ENCODE measurements at places on chromosomes 6 and 20. TPM values are rescaled to one million over a fixed set of nuclear protein-coding genes. Genes with fewer than 3 reads are reported as not detected.
A peak's percentile ranks its signal among the peaks of the same experiment; 100 is the strongest.

DNA sequence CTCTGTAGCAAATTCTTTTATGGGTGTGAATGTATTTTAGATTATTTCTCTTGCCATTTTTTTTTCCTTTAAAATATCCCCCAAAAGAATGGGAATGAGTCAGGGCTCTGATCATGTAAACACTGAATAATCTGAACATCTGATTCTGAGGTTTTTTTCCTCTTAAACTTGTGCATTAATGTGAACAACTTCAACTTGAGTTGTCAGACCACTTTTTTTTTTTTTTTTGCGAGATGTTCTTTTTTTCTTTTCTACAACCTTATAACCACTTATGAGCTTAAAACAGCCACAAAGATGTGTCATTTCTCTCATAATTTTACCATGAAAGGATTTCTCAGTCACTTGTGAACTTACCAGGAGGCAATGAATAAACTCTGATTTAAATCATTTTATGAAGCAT is 85.3 kb downstream of the TBC1D7 start:
- H3K4me3 ChIP-seq = no peak overlapping the region
- H3K4me1 ChIP-seq = peaks cover 3% of the 10 kb centered on the region
- DNase-seq = no peak
- no peaks in the 10 kb centered on the region for H3K36me3 ChIP-seq

DNA sequence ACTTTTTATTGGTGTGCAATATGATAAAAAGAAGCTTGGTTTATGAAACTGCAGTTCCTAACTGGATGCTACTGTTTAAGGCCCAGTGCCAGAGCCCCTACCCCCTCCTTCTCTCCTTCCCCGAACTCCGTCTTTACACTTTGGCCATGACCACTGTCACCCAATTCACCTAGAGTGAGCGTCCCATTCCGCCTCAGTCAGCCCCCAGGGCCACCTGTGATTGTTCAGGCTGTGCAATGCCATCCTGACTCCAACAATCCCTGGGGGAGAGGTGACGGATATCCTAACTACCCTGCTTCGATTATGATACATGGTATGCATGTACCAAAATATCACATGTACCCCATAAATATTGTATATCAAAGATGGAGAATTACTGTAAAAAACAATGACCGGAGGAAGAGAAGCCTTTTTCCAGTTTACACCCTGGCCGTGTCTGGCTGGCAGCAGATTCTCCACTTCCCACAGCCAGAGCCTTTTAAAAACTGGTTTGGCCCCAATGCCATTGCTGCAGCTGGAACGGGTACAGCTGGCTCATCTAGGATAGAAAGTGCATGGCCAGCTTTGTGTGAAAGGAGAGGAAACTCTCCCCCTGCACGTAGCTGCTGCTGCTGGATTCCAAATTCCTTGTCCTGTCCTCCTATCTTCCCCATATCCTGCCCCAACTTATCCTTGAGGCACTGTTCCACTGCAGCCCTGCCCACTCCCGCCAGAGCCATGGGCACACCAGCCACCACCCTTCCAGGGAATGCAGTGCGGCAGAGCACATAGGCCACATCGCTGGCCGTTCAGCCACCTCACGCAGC is 99.7 kb downstream of the JPH2 start:
- H3K27me3 ChIP-seq = no peaks in the 10 kb centered on the region
- peaks cover 10% of the 10 kb centered on the region for H3K4me1 ChIP-seq
- no peak for DNase-seq
- H3K27ac ChIP-seq = no peak overlapping the region

- H3K4me3 ChIP-seq = no peak overlapping the region
- H3K27ac ChIP-seq = no peak overlapping the region
- H3K36me3 ChIP-seq = no peaks in the 10 kb centered on the region
- peaks cover 23% of the 10 kb centered on the region for H3K4me1 ChIP-seq
- H3K27me3 ChIP-seq = no peaks in the 10 kb centered on the region
Observed at GRCh38 chr6:56764081-56764566, 121.4 kb upstream of the DST start.

GRCh38 chr6:65126667-65127066 is 580.4 kb downstream of the EYS start:
- H3K4me3 ChIP-seq = no peak overlapping the region
- H3K27ac ChIP-seq = no peak overlapping the region
- no peak for DNase-seq
- no peaks in the 10 kb centered on the region for H3K27me3 ChIP-seq

DNA sequence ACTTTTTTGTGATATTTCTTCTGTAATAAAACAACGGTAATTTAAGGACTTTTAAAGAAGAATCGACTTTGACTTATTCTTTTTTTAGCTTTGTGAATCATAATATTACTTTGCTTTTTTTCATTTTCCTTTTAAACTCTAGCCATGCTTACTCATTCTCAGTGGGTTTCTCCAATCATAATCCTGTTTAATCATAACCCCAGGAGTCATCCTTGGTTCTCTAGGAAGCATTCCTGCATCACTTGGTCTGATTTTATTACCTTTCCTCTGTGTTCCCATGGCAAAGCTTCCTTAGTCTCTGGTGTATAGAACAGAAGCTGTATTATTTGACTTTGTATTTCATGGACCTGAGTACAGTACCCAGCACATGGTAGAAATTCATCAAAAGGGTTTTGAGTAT is 223.5 kb downstream of the CDKAL1 start:
- H3K4me1 ChIP-seq = no peaks in the 10 kb centered on the region
- no peak overlapping the region for H3K27ac ChIP-seq
- DNase-seq = no peak
- H3K27me3 ChIP-seq = no peaks in the 10 kb centered on the region
- H3K4me3 ChIP-seq = no peak overlapping the region
- H3K36me3 ChIP-seq = no peaks in the 10 kb centered on the region

DNA sequence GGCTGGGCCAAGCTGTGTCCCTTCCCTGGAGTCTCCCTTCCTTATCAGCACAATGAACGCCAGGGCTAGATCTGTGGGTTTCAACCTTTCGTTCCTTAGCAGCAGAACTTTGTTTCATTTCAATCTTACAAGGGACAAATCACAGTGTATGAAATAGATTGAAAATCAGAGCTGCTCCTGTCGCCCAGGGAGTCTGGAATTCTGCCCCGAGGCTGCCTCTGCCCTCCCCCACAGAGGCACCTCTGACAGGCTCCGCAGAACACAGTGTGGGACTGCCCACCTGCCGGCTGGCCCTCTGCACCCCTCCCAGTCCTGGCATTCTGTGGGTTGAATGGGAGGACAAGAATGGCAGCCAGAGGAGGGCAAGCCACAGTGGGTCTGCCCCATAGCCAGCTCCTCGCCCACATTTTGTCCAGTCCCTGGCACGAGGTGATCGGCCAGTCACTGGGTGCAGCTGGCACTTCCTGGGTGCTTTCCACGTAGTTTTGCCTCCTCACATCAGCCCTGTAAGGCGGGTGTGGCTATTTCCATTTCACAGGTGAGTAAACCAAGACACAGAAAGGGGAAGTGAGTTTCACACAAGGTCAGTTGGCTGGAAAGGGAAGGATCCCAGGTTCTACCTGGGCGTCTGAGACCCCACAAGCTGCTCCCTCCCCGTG is 26.1 kb downstream of the MANBAL start:
- no peak overlapping the region for H3K4me3 ChIP-seq
- H3K27ac ChIP-seq = peak overlapping the region; percentile 73
- H3K36me3 ChIP-seq = no peaks in the 10 kb centered on the region
- DNase-seq = peak; percentile 46

The ARFGEF3 gene
- 5.6 TPM for total RNA-seq

The PRSS16 gene
- not detected for total RNA-seq

The ARMH2 gene
- total RNA-seq = not detected

Data from heart right ventricle (tissue), 16 donors.